ENCODE measurements at places on chromosomes 5 and 9. TPM values are rescaled to one million over a fixed set of nuclear protein-coding genes. Genes with fewer than 3 reads are reported as not detected.

DNA sequence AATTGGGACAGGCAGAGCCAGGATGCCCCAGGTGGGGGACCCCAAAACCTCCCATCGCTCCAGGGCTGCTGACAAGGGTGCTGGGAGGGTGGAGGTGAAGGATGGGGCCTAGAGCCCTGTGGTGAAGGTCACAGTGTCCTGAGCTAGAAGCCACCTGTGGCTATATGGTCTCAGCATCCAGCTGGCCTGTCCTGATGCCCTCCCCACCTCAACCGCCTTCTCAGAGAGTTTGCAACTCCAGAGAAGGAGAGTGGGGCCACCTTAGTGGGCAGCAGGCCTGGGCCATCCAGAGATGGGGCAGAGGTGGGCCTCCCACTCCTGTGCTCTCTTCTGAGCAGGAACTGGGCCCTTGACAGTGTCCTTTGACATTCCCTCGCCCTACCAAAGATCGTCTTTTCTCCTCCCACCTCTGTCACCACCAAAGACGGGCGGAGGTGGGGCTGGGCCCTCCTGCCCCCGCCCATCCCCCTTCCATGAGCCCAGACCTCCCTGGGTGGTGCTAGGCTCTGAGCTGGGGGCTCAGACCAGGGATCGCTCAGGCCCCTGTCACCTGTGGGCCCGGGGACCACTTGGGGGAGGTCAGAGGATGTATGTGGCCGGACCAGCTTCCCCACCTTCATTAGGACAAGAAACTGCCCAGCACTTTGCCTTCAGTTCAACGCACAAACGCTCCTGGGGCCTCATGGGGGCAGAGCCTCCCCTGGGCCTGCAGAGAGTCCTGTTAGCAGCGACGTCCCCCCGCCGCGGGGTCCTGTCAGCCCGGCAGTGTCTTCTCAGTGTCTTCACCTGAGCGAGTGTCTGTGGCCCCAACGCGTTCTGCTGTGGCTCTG, 10.0 kb upstream of the DOLPP1 start:
- H3K27ac ChIP-seq: no peak overlapping the region
- H3K36me3 ChIP-seq: peaks cover 10% of the 10 kb centered on the region
- no peaks in the 10 kb centered on the region for H3K4me1 ChIP-seq
- DNase-seq: peak; percentile 61

ECSCR gene
- 0.62 TPM for total RNA-seq

- no peaks in the 10 kb centered on the region for H3K27me3 ChIP-seq
- no peak overlapping the region for H3K4me3 ChIP-seq
- no peaks in the 10 kb centered on the region for H3K4me1 ChIP-seq
- H3K36me3 ChIP-seq: no peaks in the 10 kb centered on the region
- H3K27ac ChIP-seq: no peak overlapping the region
Observed at GRCh38 chr9:75593920-75594319, 296.6 kb upstream of the PCSK5 start.

DNA sequence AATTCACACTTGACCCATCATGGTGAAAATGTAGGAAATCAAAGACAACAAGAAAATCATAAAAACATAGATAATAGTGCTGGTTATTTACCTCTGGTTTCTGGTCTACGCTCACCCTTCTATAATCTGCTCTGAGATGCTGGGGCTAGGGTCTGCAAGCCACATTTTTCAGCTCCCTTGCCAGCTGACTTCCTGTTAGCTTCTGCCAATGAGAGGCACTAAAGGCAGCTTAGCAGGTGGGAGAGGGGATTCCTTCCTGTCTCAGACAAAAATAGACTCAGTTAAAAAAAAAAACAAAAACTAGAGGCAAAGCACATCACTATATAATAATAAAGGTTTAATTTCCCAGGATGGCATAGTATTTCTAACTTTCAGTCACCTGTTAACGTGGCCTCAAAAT, 20.2 kb upstream of the N4BP3 start:
- DNase-seq: no peak
- H3K27me3 ChIP-seq: no peaks in the 10 kb centered on the region
- H3K4me3 ChIP-seq: no peak overlapping the region
- no peak overlapping the region for H3K27ac ChIP-seq
- no peaks in the 10 kb centered on the region for H3K36me3 ChIP-seq

- no peak for DNase-seq
- H3K27ac ChIP-seq: no peak overlapping the region
- no peak overlapping the region for H3K4me3 ChIP-seq
Observed at GRCh38 chr9:93054758-93055704, 3.5 kb upstream of the SUSD3 start.

GRCh38 chr5:74560245-74560644, 80.3 kb downstream of the ENC1 start:
- no peaks in the 10 kb centered on the region for H3K36me3 ChIP-seq
- peaks cover 19% of the 10 kb centered on the region for H3K4me1 ChIP-seq
- no peak overlapping the region for H3K4me3 ChIP-seq
- no peak for DNase-seq
- no peaks in the 10 kb centered on the region for H3K27me3 ChIP-seq

DNA sequence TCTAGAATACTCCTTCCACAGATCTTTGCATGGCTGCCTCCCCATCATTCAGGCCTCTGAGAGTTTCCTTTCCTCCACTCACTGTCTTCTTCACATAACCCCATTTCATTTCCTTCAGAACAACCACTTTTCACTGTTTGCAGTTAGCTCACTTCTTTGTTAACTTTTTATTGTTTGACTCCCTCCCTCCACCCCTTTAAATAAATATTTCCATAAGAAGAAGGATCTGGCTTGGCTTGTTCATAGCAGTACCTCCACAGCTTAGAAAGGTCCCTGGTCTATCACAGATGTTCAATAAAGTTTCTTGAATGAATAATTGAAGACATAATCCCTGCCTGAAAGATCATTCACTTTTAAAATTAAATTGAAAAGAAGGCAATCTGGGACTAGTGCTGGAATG, 661.6 kb downstream of the ACTL7B start:
- H3K27me3 ChIP-seq: no peaks in the 10 kb centered on the region
- H3K36me3 ChIP-seq: no peaks in the 10 kb centered on the region
- no peak overlapping the region for H3K27ac ChIP-seq
- H3K4me1 ChIP-seq: no peaks in the 10 kb centered on the region
- no peak overlapping the region for H3K4me3 ChIP-seq
- no peak for DNase-seq

TLE1 gene
- total RNA-seq: 73.5 TPM

DNA sequence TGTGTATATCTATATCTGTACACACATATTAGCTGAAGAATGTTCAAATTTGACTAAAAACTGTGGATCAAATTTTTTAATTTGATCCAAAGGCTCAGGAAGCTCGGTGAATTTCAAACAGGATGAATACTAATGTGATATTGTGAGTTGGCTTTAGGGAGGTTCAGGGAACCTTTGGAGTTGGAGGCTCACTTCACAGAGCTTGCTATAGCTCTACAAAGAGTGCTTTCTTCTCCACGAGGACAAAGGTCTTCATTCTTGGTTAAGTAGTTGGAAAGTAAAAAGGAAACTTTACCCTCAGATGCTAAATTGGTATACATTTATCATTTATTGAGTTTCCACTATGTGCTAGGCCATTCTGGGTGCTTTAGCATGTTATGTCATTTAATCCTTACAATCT, 36.3 kb upstream of the MTAP start:
- no peak overlapping the region for H3K27ac ChIP-seq
- H3K4me1 ChIP-seq: no peaks in the 10 kb centered on the region
- peaks cover 63% of the 10 kb centered on the region for H3K27me3 ChIP-seq

- no peak overlapping the region for H3K27ac ChIP-seq
- peaks cover 79% of the 10 kb centered on the region for H3K27me3 ChIP-seq
- no peak overlapping the region for H3K4me3 ChIP-seq
- DNase-seq: no peak
- H3K4me1 ChIP-seq: peaks cover 2% of the 10 kb centered on the region
Observed at GRCh38 chr5:528629-529511, 4.6 kb upstream of the SLC9A3 start.

- H3K36me3 ChIP-seq: no peaks in the 10 kb centered on the region
- no peaks in the 10 kb centered on the region for H3K27me3 ChIP-seq
- H3K4me1 ChIP-seq: no peaks in the 10 kb centered on the region
- no peak overlapping the region for H3K4me3 ChIP-seq
- DNase-seq: peak; percentile 80
- H3K27ac ChIP-seq: no peak overlapping the region
Observed at GRCh38 chr5:9898319-9898718, 268.2 kb upstream of the TAS2R1 start.

TMEFF1 gene
- 56.5 TPM for total RNA-seq

DNA sequence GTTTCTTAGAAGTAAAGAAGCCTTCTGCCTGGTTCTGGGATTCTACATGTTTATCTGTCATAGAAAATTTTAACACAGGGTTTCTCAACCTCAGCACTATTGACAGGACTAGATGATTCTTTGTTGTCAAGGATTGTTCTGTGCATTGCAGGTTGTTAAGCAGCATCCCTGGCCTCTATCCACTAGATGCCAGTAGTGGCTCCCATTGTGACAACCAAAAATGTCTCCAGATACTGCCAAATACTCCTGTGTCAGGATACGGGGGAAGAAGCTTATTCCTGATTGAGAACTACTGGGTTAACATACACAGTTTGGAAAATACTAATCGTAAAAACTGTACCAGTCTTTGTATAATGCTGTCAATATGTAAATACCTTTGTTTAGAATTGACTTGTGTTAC, 167.1 kb downstream of the NIPBL start:
- DNase-seq: peak; percentile 49
- H3K27me3 ChIP-seq: no peaks in the 10 kb centered on the region
- H3K4me1 ChIP-seq: no peaks in the 10 kb centered on the region
- H3K27ac ChIP-seq: no peak overlapping the region
- peaks cover 68% of the 10 kb centered on the region for H3K36me3 ChIP-seq

DNA sequence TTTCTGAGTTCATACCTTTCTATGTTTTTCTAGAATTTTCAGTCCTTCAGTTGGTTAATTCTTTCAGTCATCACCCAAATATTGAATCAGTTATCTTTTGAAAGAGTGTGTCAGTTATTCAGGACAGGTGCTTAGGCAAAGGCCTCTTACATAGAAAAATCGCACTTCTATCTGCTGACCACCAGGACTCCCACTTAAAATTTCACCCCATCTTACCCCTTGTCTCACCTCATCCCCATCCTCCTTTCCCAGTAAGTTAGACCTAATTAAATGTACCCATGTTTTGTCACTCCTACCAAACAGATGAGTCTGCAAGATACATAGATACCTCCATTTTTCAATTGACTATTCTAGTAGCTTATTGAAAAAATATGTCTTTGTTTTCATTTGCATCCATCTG, 159.9 kb upstream of the PIK3R1 start:
- peaks cover 4% of the 10 kb centered on the region for H3K4me1 ChIP-seq
- no peaks in the 10 kb centered on the region for H3K36me3 ChIP-seq
- no peaks in the 10 kb centered on the region for H3K27me3 ChIP-seq
- H3K27ac ChIP-seq: no peak overlapping the region

- H3K27ac ChIP-seq: no peak overlapping the region
- peaks cover 9% of the 10 kb centered on the region for H3K4me1 ChIP-seq
Observed at GRCh38 chr5:56494300-56494731, 261.2 kb upstream of the ANKRD55 start.

NRARP gene
- total RNA-seq: 5.8 TPM

BNC2 gene
- 4.3 TPM for total RNA-seq

DNA sequence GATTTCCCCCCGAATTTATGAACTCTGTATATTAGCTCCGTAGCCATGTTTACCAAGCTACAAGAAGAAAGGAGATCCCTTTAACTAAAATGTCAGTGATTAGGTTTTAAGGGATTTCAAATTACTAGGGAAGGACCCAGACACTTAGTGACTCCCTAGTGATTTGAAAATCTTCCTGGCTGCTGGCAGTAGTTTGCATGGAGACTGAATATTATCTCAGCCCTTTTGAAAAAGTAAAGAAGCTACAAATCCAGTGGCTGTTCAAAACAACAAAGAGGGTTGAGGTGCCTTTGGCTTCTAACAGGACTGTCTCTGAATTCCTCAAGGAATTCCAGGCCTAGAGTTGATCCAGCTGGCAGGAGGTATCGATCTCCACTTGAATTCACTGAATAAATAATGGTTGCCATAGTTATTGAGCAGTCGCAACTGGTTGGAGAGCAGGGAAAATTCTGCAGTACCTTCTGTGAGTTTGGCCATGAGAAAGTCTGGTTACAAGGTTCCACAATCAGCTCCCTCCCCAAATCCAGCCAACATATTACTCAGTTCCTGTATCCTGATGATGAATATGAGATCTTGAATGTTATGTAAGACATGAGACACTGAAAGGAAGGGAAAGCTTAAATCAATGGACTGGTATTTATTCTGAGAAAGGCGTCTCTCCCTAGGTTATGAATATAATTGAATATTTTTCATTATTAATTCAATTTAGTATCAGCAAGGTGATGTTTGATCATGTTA, 37.7 kb downstream of the NR4A3 start:
- H3K4me3 ChIP-seq: no peak overlapping the region
- no peaks in the 10 kb centered on the region for H3K36me3 ChIP-seq
- DNase-seq: peak; percentile 53
- H3K27ac ChIP-seq: peak overlapping the region; percentile 62
